ENCODE measurements at places on chromosomes 5 and 9.

GRCh38 chr9:89768650-89769071 lies 163.8 kb downstream of the GADD45G start:
- no peak for DNase-seq

DNA sequence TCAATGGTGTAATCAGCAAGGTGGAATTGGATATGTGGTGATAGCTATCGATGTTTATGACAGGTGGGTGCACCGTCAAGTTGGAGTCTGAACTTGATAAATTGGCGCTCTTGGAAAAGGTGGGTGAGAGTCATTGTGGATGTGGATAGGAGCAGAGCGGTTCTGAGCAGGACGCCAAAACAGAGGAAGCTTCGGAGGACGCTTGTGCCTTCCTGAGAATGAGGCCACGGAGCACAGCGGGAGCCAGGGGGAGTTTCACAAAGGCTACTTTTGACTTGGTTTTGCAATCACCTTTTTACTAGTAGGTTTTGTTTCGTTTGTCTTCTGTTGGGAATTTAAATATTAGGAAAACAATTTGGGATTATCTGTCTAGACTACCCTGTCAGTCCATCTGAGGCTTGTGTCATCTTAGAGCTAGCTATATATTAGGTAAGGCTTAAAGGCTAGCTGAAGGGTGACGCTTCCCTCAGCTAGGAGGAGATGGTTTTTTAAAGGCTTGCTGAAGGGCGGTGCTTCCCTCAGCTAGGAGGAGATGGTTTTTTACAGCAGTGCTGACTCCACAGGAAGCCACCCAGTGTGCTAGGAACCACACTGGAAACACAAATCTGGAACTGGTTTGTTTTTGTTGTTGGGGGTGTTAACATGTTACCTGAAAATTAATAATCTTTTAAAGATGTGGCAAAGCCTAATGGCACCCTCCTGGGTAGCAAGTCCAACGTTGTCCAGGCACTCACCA lies 142.4 kb upstream of the IRX4 start:
- no peak for DNase-seq

DNA sequence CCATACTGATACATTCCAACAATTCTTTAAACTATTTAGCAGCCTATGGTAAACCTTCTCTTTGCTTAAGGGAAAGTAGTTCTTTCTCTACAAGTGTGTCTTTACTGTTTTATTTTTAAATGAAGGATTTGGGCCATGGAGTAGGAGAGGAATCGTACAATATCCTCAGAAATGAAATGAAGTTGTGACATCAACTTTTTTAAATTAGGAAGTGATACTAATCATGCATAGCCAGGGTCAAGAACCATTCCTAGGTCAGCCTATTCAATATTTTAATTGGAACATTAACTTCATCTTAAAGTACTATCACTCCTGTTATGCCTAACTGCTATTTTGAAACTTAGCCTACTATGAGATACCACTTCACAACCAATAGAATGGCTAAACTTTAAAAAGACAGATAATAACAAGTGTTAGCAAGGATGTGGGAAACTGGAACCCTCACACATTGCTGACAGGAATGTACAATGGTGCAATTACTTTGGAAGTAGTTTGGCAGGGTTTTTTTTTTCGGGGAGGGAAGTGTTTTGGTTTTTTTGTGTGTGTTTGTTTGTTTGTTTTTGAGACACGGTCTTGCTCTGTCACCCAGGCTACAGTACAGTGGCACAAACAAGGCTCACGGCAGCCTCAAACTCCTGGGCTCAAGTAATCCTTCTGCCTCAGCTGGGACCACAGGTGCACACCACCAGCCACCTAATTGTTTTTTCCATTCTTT lies 10.7 kb downstream of the AGTPBP1 start:
- no peak for DNase-seq

GRCh38 chr5:156974328-156974727 lies 11.3 kb upstream of the TIMD4 start:
- no peak for DNase-seq

DNA sequence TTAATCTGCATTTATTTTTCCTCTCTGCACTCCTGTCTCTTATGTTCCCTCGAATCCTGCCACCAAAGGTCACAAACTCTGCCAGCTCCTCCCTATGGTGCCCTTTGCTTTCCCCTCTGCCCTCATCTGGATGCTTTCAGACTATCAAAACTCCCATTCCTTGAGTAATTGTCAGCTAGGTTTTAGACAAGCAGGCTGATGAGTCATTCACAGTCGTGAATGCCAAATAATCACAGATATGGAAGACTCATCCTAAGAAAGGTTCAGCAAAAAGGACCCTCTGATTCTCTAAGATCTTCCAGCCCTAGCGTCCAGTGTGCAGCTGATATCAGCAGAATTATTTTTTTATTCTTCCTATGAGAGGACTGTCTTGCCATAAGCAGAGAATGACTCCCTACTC lies 104.5 kb upstream of the NUDT12 start:
- DNase-seq = no peak

DNA sequence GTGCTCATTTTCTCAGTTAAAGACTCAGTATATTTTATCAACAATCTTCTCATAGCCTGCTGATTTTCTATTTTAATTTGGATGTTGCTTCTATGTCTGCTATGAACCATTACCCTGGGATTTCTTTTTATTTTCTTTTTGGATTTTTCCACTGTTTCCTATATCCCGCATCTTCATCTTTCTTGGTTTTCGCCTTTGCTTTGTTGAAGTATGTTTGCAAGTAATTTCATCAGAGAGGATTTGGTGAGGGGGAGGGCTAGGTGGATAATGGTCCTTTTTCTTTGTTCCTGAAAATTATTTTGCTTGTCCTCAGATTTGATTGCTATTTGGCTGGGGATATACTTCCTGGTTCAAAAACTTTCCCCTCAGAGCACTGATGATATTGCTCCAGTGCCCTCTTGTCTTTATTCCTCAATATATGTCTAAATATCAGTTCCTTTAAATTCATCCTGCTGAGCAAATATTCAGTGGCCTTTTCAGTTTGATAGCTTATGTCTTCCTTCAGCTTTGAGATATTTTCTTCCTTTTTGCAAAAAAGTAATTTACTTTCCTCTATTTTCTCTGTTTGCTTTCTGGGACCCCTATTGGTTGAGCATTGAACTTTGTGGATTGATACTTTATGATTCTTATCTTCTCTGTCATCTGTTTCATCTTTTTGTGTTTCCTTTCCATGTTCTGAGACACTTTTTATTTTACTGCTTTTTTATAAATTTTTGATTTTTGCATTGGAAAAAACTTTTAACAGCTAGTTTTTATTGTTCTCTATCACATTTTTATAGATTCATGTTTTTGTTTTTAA lies 227.6 kb upstream of the ELL2 start:
- DNase-seq = no peak

DNA sequence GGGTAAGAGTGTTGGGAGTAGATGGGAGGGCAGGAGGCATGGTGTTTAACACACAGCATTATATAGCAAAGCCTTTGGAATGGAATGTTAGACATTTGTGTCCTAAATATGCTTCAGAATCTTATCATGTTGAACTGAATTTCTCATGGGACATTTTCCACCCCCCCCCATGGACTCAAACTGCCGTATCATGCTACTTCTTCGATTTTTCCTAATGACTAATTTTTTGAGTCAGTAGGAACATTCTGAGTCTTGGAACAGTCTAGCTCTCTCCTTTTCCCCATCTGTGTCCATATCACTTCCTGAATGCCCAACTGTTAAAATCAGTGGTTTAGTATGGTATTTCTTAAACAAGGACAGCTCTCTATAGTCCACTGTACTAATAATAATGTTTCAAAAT lies 380.6 kb downstream of the TLE4 start:
- no peak for DNase-seq

DNA sequence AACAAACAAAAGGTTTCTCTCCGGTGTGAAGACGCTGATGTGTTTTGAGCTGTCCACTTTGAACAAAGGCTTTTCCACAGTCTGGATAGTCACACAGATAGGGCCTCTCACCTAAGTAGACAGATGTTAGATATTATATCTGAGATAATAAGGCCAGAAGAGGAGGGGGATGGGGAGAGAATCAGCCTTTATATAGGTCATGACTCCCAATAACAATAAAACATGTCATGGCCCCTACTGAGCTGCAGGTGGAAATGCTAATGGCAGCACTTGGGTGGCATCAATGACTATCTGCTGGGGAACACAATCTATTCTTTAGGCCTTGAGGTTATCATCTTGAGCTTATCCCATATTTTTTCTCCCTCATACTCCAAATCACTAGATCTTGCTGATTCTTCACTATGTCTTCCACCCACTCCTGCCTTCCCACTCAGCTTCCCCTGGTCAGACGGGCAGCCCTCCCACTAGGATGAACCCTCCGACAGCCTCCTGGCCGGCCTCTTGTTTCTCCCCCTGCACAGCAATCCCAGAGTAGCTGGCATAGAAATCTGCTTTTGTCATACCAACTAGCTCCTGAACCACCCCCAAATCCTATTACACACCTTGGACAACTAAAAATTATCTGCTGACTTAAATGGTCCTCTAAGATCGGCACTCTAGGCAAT lies 11.5 kb upstream of the SLC35D2 start:
- DNase-seq = no peak

GRCh38 chr9:88583901-88584596 lies 49.1 kb downstream of the NXNL2 start:
- no peak for DNase-seq

DNA sequence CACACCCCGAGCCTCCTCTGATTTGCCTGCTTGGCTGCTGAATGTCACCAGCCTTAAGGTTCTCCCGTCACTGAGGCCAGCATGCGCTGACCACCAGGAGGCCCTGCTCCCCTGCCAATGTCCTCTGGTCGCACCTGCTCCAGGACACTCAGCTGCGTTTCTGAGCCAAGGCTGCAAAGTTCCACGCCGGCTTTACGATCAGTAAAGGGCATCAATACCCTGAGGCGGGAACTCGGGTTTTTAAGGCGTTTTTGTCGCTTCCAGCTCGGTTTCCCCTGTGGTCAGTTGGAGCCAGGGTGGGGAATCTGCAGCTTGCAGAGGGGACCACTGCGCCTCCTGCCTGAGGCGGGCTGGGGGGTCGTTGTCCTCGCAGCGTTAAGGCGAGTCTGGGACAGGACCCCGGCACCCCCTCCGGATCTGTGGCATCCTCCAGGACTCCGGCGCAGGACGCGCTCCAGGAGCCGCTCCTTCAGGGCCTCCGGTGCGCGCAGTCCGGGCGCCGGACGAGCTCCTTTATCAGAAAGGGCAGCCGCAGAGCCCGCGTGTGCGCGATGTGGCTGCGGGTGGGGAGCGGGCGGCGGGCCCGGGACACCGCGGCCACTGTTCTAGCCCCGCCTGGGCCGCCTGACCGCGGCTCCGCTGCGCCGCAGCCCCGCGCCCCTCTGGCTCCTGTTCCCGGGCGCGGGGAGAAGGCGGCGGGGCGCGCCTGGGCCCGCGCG lies 24.1 kb upstream of the FLT4 start:
- DNase-seq = no peak

DNA sequence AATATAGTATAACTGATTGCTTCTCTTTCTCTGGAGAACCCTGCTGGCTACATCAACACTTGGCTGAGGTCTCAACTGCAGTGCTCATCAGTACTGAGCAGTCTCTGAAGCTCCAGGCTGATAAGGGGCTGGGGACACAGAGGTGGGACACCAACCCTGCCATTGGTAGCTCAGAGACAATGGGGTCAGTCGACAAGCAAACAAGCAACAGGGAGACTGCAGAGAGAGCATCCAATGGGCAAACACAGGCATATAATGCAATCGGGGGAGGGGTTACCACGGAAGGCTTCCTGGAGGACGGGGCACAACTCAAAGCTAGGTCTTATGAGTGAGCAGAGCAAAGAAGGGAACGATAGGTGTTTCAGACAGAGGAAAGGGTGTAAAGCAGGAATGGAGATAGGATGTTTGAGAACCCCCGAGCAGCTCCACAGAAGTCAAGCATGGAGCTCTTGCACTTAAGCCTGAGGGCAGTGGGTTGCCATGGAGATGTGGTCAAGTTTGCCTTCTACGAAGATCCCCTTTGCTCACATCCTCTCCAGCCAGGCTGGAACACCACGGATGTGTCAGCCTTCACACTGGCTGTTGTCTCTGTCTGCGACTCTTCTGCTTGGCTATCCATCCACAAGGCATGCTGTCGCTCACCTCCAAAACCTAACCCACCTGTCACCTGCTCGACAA lies 21.5 kb upstream of the AKNA start:
- DNase-seq = no peak

GRCh38 chr5:21709770-21710169 lies 1143.4 kb downstream of the CDH12 start:
- no peak for DNase-seq

DNA sequence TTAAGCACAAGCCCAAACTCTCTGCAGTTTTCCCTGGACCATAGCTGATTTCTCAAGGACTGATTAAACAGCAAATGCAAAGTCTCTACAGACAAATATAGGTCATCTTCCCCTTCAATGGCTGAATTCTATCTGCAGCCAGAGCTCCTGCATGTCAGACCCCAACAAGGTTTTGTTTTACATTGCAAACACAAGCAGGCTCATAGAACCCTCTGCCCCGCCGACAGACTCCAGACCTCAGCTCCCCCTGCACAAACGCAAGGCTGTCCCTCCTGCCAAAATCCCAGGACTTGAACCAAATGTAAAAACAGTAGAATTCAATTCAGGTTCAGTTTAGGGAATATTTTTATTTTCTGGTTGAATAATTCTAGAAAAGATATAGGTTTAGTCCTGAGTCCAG lies 526.7 kb upstream of the TRPC7 start:
- DNase-seq = no peak

DNA sequence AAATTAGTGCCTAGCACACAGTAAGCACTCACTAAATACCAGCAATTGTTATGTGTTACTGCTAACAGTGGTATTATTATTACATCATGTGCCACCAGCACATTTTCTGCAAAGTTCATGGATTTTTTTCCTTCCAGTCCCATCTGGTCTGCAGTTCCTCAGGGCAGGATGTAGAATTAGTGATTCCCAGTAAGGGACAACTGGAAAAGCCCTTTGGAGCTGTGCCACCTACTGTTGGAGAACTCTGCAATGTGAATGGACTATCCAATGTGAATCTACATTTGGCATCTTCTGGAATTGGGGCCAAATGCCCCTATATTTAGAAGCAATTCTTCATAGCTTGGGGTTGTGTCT lies 154.0 kb downstream of the CDH6 start:
- DNase-seq = no peak

DNA sequence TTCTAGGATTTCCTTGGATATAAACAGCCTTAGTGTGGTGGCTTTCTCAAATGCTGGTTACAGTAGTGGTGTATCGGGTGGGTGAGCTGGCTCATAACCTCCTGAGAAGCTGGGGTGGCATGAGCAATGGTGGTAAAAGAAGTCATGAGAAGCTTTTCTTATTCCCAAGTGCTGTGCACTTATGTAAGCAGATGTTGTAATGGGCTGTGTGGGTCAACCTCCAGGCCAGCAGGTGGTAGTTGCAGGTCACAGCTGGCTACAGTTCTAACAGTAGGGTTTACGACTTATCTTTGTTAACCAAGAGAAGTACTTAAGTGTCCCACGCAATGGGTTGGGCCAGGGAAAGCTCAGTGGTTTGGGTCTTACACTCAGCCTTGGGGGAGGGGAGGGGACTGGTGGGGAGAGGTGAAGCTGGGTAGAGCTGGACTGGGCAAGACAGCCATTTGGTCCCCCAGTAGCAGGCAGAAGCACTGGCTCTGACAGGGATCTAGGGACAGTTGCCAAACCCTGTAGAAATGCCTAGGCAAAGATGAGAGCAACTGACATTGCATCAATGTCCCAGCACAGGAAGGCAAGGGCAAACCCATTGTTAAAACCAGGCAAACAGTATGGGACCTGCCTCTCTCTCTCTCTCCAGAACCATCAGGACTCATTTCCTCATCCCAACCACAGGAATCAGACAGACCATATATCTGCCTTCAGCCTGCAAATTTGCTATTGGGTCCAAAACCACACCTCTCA lies 76.8 kb downstream of the RNF130 start:
- DNase-seq = no peak
